AG09309 (cell line): ENCODE measurements at places on chromosomes 1 and 21.

GRCh38 chr1:37107153-37107907 is 73.0 kb upstream of the GRIK3 start:
- DNase-seq, result no peak

DNA sequence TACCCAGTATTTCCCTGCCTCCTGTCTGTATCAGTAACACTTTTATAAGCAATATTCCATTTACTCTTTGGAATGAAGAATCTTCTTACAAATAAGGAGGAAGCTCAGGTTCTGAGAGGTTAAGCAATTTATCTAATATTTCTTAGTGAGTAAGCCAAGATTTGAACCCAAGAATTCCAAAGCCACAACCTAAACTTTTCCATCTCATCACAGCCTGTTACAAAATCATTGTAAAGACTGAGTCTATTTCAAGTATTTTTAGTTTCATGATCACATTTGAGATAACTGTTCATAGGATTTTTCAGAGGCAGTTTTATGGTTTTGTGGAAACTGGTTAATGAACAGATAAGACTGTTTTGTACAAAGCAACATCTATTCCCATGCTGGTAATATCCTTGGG is 29.8 kb upstream of the HHAT start:
- peak; percentile 45 for DNase-seq

GRCh38 chr1:184218458-184219075 is 167.0 kb downstream of the TSEN15 start:
- no peak for DNase-seq

DNA sequence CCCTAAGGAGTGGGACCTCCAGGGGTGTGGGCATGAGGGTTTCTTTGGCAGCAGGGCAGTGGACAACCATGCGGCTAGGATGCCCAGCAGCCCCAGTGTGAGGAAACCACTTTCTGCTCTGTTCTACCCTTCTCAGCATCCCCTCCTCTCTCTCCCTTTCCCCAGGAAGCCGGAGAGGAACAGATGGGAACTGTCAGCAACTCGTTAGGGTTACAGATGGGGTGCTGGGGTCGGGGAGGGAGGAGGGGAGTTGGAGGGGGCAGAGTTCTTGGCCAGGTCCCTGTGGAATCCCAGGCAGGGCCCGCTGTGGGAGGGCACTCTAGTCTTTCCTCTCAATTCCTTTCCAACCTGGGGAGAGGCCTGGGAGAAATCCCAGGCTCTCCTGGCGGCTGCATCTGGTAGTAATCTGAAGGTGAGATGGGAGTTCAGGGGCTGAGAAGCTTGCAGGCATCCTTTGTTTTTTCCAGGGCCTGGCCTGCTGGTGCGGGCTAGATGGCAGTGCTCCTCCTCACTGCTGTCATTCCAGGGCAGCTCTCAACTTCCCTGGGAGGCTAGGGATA is 93.9 kb upstream of the CSF3R start:
- no peak for DNase-seq

DNA sequence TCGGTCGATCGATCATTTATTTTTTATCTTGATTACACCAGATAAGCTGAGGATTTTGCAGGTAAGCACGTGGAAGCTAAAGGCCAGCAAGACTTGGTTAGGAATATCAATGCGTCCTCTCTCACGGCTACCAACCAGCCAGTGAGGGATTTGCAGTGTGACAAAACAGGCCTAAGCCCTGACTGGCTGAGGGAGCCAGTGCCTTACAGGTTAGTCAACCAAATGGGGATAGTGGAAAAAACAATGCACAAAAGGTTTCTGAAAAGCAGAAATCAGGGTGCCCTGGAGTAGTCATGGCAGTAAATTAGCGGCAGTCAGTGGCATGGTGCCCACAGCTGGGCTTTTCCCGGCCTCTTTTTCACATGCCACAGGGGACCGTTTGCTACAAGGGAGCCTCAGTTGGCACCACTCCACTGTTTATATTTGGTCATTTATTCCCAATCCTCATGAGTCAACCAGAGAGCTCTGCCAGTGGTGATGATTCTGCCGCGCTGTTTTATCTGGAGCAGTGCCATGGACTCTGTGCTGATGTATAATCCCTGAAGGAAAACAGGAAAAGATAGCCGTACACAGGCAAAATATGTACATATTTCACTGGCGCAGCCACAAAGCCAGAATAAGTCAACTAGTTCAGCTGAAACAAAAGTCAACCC is 167.6 kb downstream of the RHOU start:
- peak; percentile 87 for DNase-seq

DNA sequence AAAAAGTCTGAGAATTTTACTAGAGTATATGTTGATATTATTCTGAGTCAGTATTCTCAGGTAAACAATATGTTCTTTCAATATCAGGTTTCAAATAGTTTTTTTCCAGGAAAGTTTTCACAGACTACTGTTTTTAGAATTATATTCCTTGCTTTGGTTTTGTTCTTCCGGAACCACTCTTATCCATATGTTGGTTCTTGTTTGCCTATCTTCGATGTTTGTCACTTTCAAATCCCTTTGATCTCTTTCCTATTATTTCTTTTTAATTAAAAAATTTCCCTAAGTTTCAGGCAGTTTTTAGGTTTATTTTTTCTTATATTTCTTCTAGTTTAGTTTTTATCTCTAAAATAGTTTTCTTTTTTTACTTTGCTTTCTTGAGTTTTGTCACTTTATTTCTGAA is 20.9 kb downstream of the NOS1AP start:
- DNase-seq, result no peak

DNA sequence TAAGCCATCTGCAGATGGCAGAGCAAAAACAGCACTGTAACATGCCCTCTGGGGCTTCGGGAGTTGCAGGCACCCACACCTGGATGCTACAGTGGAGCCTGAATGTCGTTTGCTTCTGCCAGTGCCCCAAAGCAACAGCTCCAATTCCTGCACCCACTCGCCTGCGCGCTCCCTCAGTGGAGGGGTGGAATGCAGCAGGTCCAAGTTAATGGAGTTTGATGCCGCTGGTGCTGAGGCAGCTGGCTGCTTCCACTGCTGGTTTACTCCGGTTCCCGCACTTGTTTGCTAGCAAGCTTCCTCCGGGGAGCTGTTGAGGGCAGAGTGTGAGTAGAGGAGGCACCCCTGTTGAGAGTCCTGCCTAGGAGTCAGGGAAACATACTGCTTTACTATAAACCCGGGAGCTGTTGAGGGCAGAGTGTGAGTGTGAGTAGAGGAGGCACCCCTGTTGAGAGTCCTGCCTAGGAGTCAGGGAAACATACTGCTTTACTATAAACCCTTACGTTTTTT is 584.0 kb upstream of the TMPRSS15 start:
- no peak for DNase-seq

DNA sequence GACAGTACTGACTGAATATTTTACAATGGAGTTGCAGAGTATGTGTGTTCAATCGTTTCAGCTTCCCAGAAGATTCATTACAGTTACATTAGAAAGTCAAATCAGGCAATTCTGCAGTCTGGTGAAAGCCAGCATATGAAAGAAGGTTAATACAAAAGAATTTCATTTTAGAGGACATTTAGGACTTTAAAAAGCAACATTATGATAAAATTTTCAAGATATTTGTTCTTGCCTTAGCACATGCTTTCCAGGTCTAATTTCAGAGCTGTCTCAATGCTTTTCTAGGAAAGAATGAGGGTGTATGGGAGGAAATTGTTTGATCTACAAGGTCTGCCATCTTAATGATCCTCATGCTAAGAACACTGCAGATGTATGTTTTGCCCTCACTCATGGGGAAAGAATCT is 63.2 kb downstream of the RERE start:
- DNase-seq, result no peak

DNA sequence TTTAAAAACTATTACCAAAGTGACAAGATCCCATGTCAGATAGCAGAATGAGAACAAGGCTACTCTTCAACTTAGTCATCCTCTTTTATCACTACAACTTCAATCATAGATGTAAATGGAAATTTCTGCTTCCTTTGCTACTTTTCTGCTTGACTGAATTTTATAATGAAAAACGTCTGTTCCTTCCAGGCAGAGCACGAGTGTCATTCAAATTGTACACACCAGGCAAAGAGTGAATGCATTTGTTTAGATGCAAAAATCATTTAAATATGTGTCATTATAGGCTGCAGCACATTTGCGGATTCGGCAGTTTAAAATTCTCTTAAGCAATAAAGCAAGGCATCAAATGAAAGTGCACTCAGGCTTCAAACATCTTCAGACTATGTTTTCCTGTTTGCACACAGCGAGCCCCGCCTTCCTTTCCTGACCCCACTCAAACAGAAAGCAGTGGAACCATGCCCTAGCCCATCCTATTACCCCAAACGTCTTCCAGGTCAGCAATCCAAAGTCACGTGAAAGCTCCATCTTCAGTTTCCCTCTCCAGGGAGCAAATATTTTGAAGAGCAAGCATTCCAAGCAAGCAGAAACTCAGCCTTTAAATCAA is 99.6 kb downstream of the APP start:
- peak; percentile 16 for DNase-seq
